ENCODE measurements at places on chromosomes 3 and 15. TPM values are rescaled to one million over a fixed set of nuclear protein-coding genes. Genes with fewer than 3 reads are reported as not detected.

The AGTR1 gene
- 1.9 TPM for total RNA-seq

The CFAP100 gene
- total RNA-seq = not detected

The CACNA2D2 gene
- not detected for total RNA-seq

The MYZAP gene
- total RNA-seq = not detected

The CHRNA5 gene
- 0.53 TPM for total RNA-seq

The PLSCR5 gene
- total RNA-seq = not detected

The SETMAR gene
- 16.7 TPM for total RNA-seq

The MYH15 gene
- total RNA-seq = 1.1 TPM

The WDR72 gene
- total RNA-seq = not detected

The TTLL13 gene
- not detected for total RNA-seq
